ENCODE measurements at places on chromosomes 16 and 17.
A peak's percentile ranks its signal among the peaks of the same experiment; 100 is the strongest.

GRCh38 chr16:86959091-86959651 lies 358.0 kb downstream of the C16orf95 start:
- peak; percentile 70 for DNase-seq

GRCh38 chr16:13606804-13607203 lies 313.1 kb upstream of the ERCC4 start:
- no peak for DNase-seq

DNA sequence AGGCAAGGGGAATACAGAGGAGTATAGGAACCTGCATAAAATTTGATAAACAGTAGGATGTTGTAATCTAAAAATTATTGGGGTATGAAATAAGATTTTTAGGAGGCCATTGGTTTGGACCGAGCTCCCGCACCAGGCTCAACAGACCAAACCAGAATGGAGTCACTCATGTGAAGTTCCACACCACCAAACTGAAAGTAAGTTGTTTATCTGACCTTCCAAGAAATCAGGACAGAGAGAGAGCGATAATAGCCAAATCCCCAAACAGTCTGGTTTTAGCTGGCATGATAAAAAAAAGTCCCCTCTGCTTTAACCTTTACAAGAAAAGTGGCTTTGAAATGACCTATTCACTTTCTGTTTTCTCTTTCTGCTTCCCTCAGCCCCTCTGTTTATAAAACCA lies 45.7 kb upstream of the SIAH1 start:
- DNase-seq, result no peak

DNA sequence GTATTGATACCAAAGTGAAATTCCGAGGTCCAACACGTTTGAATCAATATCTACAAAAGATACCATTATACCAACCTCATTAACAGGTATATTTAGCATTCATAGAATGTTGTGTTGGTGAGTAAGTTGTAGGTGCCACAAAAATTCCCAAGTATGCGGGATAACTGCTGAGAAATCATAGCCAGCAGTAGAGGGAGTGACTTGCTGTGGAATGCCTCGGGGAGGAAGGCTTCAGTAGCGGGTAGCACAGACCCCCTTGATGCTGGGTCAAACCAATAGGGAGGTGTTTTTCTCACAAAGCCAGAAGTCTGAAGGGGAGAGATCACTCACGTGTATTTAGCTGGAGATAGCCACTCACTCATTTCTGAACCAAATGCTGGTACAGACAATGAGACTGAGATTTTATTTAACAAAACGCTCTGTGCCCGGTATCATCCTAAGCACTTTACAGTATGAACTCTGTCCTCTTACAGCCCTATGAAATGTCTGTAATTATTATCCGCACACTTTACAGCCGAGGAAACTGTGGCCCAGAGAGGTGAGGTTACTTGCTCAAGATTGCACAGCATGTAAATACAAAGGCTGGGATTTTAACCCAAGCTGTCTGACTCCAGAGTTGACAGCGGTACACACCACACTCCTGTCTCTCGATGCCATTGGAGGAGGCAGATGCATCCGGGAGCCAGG lies 23.1 kb downstream of the HSBP1 start:
- no peak for DNase-seq

GRCh38 chr17:50258647-50259476 lies 15.4 kb upstream of the TMEM92 start:
- DNase-seq, result no peak

DNA sequence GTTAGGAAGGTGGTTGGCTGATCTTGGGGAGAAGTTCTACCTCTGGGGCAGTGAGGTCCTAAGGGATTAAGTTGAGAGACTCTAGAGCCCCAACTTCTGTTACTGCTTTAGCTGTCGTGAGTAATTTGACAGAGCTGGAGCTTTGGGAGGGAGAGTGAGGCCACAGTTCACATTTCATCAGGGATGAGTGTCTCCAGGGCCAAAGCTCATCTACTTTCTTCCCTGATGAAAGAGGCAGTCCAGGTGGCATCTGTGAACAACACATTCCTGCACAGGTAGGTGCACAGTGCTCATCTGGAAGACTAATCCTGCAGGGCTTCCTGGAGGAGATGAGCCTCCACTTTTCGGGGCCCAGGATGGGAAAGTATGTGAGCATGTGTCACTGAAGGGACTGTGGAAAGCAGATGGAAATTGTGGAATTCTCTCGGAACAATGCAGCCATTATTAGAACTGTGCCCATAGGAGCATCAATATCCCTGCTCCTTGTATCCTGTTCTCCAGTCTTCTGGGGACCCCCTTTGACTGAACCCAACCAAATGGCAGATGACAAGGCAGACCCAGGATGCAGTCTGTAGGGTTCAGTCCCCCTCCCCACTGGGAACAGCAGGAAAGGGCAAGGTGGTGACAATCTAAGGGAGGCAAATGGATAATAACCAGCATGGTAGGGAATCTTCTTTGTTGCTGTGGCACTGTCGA lies 9.0 kb downstream of the DYNLL2 start:
- DNase-seq, result no peak

DNA sequence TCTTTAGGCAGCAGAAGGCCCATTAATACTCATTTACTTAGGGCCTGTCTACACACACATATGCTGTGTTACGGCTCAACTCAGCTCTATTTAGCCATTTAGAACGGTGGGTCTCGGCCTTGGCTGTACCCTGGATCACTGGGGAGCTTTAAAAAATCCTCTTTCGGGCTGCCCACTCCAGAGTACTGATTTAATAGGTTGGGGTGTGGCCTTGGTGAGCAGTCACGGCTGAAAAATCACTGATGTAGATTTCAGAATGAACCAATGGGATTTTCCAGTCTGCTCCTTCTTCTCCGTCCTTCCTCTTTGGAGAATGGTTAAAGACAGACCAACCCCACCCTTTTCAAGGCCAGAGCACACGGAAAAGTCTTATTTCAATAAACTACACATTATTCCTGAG lies 223.5 kb downstream of the CCDC182 start:
- no peak for DNase-seq

DNA sequence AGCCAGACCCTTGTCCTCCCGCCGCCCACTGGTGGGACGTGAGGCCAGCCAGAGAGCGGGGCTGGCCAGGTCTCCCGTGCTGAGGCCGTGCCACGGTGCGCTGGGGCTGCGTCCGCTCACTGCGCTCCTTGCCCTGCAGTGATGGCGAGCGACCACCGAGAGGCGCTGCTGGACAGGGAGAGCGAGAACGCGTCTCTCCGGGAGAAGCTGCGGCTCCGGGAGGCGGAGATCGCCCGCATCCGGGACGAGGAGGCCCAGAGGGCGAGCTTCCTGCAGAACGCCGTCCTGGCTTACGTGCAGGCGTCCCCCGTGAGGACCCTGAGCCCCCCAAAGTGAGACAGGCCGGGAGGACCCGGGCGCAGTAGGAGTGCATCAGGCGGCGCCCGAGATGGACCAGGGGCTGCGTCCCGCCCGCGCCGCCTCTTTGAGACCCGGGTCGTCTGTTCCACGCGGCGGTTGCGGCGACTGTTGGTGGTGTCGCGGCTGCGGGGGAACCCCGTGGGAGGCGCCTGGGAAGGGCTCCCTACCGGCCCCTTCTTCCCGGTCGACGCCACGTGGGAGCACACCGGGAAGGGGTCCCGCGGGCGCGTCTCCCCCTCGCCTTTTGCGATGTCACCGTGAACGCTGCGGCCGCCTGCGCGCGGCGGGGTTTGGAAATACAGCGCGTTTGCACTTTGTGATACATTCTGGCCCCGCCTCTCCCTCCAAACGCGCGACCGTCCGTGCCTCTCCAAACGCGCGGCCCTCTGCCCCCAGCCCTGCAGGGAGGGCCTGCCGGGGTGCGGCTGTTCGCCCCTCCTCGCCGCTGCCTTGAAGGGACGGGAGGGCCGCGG lies 792 bp upstream of the RAC3 start:
- DNase-seq, result no peak

GRCh38 chr17:78544881-78545755 lies 32.1 kb downstream of the DNAH17 start:
- DNase-seq, result no peak

- DNase-seq, result peak; percentile 69
These were observed at the start of gene SPIRE2 for GRCh38 chr16:89828199-89828869. Gene SPIRE2, plus strand, starts transcription at chr16:89828475. Its CDS starts 76 bp downstream, at chr16:89828551.

DNA sequence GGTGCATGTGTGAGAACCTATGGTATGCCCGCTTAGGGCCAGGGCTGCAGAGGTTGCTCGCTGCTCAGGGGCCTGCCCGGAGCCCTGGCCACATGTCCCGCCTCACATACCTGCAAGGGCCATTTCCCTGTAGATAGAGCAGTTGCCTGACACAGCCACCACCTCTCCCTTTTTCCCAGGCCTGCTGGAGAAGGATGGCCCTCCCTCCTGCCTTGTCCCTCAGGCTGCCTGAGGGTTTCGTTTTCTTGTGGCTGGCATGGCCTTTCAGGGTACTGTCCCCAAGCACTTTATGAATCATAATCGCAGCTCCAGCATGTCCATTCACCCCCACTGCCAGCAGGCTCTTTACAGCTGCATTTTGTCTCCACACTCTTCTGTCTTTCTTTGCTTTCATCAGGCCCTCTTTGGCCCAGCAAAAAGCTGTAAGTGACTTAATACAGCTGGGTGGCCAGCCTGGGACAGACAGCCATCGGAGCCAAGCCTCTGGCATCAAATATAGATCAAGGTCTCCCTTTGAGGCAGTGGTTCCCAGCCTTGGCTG lies 65.7 kb downstream of the MPRIP start:
- DNase-seq, result no peak

GRCh38 chr17:67617304-67617899 lies 100.3 kb upstream of the NOL11 start:
- no peak for DNase-seq
